H1 (cell line): ENCODE measurements at places on chromosomes 2 and 18. TPM values are rescaled to one million over a fixed set of nuclear protein-coding genes. Genes with fewer than 3 reads are reported as not detected.

MOB4 gene
- total RNA-seq: 46.8 and 54.2 TPM in 2 replicates

RNF181 gene
- total RNA-seq: 97.2 and 99.5 TPM in 2 replicates

PROC gene
- 1.5 and 1.7 TPM in 2 replicates for total RNA-seq

ADAM23 gene
- 20.8 and 21.3 TPM in 2 replicates for total RNA-seq

- no peaks in the 10 kb centered on the region for H3K4me1 ChIP-seq
- DNase-seq: no peak
- H3K27ac ChIP-seq: no peak overlapping the region
- no peak overlapping the region for H3K4me3 ChIP-seq
- no peaks in the 10 kb centered on the region for H3K27me3 ChIP-seq
These were observed 74.7 kb upstream of the KCNJ3 start for GRCh38 chr2:154623819-154624218.

- H3K4me3 ChIP-seq: no peak overlapping the region
- no peak overlapping the region for H3K27ac ChIP-seq
- DNase-seq: no peak
- H3K36me3 ChIP-seq: no peaks in the 10 kb centered on the region
- no peaks in the 10 kb centered on the region for H3K4me1 ChIP-seq
- no peaks in the 10 kb centered on the region for H3K27me3 ChIP-seq
These were observed 139.5 kb upstream of the LRATD1 start for GRCh38 chr2:14492920-14493503.

DNA sequence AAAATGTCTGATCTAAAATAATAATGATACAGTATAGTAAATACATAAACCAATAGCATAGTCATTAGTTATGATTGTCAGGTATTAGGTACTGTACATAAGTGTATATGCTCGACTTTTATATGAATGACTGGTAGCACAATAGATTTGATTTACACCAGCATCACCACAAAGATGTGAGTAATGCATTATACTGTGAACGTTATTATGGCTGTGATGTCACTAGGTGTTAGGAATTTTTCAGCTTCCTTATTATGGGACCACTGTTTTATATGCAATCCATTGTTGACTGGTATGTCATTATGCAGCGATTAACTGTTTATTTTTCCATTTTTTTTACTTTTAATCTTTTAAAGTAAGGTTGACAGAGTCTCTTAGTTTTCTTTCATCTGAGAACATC lies 23.7 kb downstream of the ATP9B start:
- no peak overlapping the region for H3K27ac ChIP-seq
- H3K4me3 ChIP-seq: no peak overlapping the region
- H3K4me1 ChIP-seq: peaks cover 3% of the 10 kb centered on the region; the same call in 1 of the 2 replicates
- no peaks in the 10 kb centered on the region for H3K27me3 ChIP-seq

DNA sequence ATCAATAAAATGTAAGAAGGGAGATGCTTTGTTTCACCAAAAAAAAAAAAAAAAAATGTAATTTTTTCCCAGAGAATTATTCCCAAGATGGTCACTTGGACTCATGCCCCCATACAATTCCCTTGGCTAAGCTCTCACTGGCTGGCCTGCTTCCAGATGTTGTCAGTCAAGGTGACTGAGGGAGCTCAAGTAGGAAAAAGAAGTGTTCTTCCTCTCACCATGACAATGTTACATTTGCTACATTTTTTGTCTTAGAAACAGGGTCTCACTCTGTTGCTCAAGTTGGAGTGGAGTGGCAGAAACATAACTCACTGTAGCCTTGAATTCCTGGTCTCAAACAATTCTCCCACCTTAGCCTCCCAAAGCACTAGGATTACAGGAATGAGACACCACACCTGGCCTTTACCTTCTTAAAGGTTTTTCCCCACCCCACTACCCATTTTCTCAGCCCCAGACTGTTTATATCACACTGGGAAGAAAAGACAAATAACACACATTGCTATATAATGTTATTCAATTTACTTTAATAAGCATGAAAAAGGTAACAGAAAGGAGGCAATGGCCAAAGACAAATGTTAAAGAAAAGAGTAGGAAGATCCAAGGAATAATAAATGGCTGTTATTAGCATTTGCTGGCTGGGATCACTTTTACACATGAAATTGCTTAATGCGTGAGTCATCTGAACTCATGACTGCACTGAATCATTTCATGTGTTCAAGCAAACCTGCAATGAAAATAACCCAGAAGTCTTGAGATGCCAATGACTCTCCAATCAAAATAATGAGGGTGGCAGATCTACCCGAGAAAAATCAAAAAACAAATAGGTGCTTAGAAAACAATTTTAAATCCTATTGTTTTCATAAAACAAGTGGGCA lies 45.2 kb downstream of the ACVR1 start:
- DNase-seq: no peak
- no peaks in the 10 kb centered on the region for H3K36me3 ChIP-seq

DNA sequence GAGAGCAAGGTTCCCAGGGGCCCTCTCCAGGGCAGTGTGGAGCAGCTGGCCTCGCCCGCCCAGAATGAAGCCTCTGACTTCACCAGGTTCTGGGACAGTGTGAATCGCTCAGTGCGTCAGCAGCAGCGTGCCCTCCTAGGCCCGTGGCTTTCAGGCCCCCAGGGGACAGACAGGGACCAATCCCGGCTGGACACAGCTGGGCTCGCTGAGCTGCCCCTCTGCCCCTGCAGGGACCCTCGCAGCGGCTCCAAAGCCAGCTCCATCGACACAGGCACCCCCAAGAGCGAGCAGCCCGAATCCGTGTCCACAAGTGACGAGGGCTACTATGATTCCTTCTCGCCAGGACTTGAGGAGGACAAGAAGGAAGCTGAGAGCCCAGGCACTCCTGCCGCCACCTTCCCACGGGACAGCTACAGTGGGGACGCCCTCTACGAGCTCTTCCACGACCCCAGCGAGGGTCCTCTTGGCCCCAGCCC lies 7.6 kb downstream of the AMER3 start:
- no peaks in the 10 kb centered on the region for H3K4me1 ChIP-seq
- H3K36me3 ChIP-seq: no peaks in the 10 kb centered on the region
- H3K27ac ChIP-seq: no peak overlapping the region

DNA sequence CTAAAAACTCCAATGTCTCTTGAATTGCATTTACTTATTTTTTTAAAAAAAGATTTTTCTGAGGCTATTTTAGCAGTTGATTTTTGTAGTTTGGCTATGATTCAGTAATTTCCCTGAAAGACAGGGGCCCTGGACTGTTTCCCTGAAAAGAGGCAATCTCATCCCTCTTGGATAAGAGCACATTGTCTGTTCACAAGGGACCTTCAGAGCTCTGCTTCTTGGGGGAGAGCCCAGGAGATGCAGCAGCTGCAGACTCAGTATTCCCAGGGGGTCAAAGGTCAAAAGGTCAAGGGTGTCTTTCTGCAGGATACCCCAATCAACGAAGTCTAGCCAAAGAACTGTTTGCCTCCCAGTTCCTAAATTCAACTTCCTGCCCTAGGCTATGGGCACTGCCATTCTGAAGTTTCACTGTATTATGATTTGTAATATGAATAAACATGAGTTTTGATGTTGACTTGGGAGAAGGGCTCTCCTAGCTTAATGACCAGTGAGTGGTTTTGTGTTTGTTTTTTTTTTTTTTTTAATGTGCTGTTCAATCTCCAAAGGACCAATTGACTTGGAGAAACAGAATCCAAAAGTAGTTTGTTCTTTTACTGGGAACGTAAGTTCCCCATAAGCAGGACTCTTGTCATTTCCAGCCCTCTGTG lies 157.0 kb upstream of the SERPINE2 start:
- H3K36me3 ChIP-seq: no peaks in the 10 kb centered on the region
- no peak for DNase-seq
- peaks cover 1% of the 10 kb centered on the region for H3K27me3 ChIP-seq
- no peaks in the 10 kb centered on the region for H3K4me1 ChIP-seq
- H3K4me3 ChIP-seq: no peak overlapping the region

DNA sequence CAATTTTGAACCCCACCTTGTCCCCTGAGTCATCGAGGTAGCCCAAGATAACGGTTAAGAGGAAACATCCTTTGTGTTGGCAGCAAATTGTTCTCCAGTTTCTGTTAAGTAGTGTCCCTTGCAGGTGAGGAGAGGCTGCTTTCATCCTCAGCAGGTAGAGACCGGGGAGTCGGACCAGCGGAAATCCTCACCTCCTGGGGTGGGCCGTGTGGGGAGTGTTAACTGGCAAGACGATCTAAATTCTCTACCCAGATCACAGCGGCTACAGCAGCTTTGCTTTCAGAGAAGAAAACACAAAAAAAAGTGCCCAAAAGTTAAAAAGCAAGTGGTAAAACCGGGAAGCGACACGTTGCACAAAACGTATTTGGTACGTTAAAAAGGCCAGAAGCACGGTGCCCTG lies 63.2 kb downstream of the ADI1 start:
- no peaks in the 10 kb centered on the region for H3K36me3 ChIP-seq
- no peak overlapping the region for H3K4me3 ChIP-seq
- DNase-seq: no peak
- no peaks in the 10 kb centered on the region; the same call in 1 of the 2 replicates for H3K4me1 ChIP-seq

DNA sequence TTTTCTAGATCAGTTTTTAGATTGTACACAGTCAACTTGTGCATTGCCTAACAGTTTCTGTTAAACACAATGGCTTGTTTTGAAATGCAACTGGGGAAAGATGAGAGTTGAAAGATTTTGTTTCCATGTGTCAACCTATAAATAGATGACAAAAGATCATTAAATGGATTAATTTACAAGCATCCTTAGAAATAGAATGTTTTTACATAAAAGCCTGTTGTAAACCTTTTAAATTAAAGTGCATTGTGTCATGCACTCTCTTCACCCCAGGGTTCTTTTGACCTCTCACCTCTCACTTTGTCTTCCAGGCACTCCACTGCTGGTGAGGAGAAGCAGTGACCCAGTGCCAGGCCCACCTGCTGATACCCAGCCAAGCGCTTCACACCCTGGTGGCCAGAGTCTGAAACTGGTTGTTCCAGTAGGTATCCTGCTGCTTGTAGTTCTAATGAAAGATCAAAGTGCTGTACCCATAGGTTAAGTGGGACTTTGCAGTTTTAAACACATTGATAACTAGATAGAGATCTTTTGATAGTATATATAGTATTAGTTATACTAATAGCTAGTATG lies 502.1 kb downstream of the PARD3B start:
- no peak overlapping the region for H3K27ac ChIP-seq
- no peaks in the 10 kb centered on the region for H3K4me1 ChIP-seq
- no peak overlapping the region for H3K4me3 ChIP-seq
- H3K27me3 ChIP-seq: no peaks in the 10 kb centered on the region
- no peaks in the 10 kb centered on the region for H3K36me3 ChIP-seq

- H3K36me3 ChIP-seq: no peaks in the 10 kb centered on the region
- no peak overlapping the region for H3K4me3 ChIP-seq
- no peaks in the 10 kb centered on the region for H3K4me1 ChIP-seq
These were observed 244.0 kb upstream of the HS6ST1 start for GRCh38 chr2:128562471-128563347.

DNA sequence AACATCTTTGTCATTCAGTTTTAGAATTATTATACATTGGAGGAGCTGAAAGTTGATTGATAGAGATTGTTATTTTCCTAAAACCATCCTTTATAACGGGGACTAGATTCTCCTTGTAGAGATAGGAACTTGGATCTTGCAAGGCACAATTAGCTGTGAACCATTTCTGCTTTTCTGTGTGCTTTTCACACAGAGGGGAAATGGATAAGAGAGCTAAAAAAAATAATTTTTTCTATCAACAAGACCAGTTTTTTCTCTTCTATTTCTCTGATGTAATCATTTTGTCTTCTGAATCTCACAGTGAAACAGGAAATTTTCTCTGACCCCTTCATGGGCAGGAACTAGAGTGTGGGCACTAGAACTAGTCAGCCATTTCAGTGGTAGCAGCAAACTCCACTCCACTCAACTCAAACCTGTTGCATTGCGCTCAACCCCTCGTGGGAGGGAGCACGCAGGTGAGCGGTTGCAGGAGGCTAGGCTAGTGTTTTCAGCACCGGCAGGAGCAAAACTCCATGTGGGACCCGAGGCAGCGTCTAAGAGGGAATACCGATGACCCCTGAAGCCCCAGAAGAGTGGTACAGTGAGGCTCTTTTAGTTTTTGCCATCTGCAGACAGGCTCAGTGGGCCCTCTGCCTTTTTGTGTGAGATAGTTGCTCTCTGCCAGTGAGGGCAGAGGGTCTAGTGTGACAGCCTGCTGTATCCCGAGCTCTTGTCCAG lies 24.0 kb upstream of the SLC39A10 start:
- no peaks in the 10 kb centered on the region for H3K27me3 ChIP-seq
- no peaks in the 10 kb centered on the region for H3K36me3 ChIP-seq
- no peak overlapping the region for H3K27ac ChIP-seq
- no peaks in the 10 kb centered on the region for H3K4me1 ChIP-seq

- H3K27me3 ChIP-seq: no peaks in the 10 kb centered on the region
- H3K4me3 ChIP-seq: no peak overlapping the region
- no peaks in the 10 kb centered on the region for H3K36me3 ChIP-seq
These were observed 29.9 kb upstream of the IMPA2 start for GRCh38 chr18:11951390-11951851.

DNA sequence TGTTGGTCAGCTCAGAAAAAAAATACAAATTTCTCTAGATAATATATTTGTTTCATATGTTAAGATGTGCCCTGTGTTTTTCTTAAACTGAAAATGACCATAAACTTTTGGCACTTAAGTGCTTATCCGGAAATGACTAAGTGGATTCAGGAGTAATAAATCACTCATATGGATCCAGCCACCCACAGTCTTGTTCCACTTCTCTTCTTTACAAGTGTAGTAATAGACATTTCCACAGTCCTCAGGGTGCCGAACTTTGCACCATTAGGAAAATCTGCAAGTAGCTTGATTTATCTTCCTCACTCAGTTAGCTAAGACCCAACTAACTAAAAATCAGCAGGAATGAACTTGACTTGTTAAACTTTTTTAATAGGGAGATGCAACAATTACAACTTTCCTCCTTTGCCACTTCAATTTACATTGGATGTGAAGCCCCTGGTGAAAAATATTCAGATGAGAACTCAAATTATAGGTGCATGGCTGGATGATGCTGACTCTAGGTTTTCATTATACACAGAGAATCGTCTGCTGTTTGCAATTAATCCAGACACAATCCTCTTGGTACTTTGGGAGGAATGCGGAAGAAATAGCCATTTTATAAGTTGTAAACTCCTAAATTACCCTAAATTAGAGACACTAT lies 322.5 kb downstream of the ARHGAP15 start:
- no peaks in the 10 kb centered on the region for H3K27me3 ChIP-seq
- no peak overlapping the region for H3K27ac ChIP-seq
- no peaks in the 10 kb centered on the region for H3K4me1 ChIP-seq
- no peaks in the 10 kb centered on the region for H3K36me3 ChIP-seq
- H3K4me3 ChIP-seq: no peak overlapping the region

- no peaks in the 10 kb centered on the region for H3K27me3 ChIP-seq
- H3K4me1 ChIP-seq: 0 out of 2 replicates have a peak, but pooled peaks cover 1% of the 10 kb centered on the region
- no peak for DNase-seq
These were observed 317.6 kb downstream of the AFF3 start for GRCh38 chr2:99824758-99825157.
